ENCODE measurements at places on chromosomes 11 and 22. TPM values are rescaled to one million over a fixed set of nuclear protein-coding genes. Genes with fewer than 3 reads are reported as not detected.

DNA sequence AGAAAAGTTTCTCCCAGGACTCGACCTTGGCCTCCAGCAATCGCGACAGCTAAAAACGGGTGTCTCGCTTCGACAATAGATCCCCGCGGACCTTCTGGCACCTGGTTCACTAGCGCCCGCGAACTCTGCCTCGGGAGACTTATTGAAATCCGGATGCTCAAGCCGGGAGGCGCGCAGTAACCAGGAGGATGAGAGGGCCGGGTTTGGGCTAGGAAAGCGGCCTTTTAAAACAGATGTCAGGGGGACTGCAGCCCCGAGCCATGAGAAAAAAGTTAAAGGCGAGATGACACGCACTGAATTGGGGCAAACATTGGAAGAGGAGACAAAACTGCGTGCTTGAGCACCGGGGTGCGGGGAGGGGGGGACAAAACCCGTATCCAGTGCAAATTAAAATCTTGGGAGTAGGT lies 637 bp upstream of the ZBTB16 start:
- no peak for DNase-seq

The TRIM49 gene
- total RNA-seq, result not detected

The MS4A5 gene
- not detected for total RNA-seq

The CPT1B gene
- 19.6 TPM for total RNA-seq

All from esophagus muscularis mucosa (tissue), 4 donors.